Stimulated activated CD4-positive, alpha-beta T cell treated with anti-CD3 and anti-CD28 coated beads, Interleukin-4, amount 100 ng/mL, for 1 hour (primary cell): ENCODE measurements at places on chromosomes 3 and 15.

DNA sequence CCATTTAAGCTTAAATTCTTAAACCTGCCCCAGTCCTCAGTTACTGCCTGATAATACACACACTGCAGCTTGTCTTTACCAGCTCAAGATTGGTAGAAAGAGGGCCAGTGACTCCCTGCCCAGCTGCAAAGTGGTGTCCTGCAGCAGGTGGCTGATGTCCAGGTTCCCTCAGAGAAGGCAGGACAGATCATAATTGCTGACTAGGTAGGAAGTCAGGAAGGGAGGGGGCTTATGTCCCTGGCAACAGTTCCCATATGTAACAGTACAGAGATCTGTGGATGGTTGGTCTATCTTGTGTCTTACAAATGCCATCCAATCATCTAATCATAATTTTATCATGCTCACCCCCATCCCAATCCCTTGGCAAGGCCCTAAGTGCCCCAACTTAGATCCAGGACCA is 492.1 kb upstream of the PPP2R3A start:
- no peak for DNase-seq

DNA sequence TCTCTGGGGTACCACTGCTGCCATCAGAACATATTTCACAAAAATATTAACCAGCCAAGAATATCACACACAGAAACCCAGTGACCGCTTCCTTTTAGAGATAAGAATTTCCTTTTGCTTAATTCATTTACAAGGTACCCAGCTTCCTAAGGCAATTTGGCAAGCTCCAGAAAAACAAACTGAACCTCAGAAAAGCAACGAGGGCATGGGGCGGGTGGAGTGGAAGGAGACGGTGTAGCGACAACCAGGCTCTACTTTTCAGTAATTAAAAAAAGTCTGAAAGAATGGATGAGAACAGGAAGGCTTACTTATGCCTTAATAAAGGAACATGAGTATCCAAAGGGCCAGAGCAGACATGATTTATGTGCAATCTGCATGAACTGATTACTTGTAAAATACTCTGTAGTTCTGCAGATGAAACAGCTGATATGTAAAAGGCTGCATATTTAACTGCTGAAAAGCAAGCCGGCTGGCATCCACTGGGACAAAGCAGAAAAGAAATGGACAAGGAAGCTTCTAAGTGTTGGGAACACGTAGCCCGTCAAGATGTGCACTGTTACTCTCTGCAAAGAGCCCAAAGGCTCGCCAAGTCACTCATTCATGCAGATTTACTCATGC is 18.6 kb downstream of the RFTN1 start:
- DNase-seq = no peak

DNA sequence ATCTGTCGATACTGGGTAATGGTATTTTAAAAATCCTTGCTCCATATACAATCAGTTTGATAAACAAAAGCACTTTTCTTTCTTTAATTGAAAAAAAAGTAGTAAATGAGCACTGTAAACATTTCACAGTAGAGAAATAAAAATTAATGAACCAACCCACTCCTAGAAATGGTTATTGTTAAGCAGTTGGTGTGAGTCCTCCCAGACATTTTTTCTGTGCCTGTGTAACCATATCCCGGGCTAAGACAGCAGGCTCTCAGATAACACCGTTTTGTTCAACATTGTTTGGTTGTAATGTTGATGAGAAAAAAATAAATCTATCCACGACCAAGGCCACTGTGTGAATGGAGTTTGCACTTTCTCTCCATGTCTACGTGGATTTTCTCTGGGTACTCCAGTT is 42.6 kb downstream of the PXK start:
- DNase-seq = no peak

GRCh38 chr3:52120556-52121463 is 33.4 kb downstream of the POC1A start:
- DNase-seq = no peak

DNA sequence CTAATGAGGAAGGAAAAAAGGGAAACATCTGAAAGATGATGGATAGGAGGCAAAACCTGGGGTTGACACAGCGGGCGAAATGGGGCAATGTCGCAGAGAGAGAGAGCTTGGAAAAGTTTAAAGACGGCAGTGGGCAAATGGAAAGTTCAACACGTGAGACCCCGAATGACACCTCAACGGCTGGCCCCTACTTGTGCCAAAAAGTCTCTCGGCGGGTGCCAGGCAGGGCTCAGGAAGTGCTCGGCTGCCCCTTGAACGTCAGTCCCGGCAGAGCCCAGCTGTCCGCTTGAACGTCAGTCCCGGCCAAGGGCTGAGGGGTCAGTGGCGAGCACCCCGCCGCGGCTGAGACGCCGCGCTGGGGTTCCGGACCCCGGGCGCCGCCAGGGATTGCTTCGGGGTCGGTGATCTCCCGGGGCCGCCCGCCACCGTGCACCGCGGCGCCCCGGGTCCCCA is 658 bp downstream of the EOGT start:
- no peak for DNase-seq

- DNase-seq = no peak
Measured at GRCh38 chr3:102447272-102447671, 12.5 kb downstream of the ZPLD1 start.

DNA sequence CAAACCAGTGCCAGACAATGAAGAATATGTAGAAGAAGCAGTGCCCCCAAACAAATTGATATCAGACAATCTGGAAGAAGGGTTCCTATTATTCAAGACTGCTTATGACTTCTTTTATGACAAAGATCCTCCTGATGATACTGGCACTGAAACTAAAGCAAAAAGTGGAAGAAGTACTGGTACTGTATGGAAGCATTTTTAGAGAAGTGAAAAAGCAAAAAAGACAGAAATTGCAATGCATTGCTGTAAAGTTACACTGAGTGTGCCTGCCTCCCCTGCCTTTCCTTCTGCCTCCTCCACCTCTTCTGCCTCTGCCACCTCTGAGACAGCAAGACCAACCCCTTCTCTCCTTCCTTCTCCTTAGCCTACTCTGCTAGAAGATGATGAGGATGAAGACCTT is 167.6 kb downstream of the PLCL2 start:
- no peak for DNase-seq

DNA sequence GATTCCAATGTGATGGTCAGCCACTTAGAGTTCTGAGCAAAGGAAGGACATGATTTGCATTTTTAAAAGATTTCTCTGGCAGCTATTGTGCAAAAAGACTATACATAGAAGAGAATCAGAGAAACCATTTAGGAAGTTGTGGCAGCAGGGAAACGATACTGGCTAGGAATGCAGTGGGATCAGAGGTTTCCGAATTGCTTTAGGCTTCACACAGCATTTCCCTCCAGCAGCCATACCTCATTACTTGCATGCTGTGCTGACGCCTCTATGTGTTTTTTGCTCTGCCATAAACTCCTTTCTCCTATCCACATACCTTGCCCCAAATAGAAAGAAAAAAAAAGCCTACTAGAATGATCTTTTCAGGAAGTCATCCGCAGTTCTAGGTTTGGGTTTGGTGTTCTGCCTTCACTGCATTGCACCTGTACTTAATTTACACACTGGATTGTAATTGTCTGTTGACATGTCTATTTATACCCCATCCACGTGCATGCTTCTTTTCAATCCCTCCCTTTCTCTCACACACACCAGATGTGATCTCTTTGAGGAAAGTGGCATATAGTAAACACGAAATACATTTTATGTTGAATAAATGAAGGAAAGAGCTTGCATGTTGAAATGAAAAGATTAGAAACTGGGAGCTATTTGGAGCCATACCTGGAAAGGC is 860.3 kb upstream of the SEMA6D start:
- no peak for DNase-seq

GRCh38 chr3:112074616-112075497 is 11.3 kb upstream of the C3orf52 start:
- no peak for DNase-seq

DNA sequence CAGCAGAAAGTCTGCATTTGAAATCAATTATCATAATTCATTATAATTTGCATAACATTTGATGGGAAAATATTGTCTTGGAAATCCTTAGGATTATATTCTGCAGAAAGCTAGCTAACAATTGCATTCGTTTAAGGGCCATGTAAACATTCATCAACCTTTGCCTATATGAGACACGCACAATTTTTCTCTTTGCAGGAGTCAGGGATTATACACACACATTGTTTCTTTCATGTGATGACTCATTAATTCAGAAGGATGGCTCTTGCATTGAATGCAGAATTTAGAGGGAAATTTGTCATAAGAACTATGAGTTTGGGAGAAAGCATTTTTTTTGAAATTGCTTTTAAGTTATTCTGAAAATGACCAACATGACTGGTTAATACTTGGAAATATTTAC is 844.7 kb downstream of the DIPK2A start:
- DNase-seq = no peak

GRCh38 chr15:75966073-75966472 is 46.2 kb downstream of the NRG4 start:
- no peak for DNase-seq

DNA sequence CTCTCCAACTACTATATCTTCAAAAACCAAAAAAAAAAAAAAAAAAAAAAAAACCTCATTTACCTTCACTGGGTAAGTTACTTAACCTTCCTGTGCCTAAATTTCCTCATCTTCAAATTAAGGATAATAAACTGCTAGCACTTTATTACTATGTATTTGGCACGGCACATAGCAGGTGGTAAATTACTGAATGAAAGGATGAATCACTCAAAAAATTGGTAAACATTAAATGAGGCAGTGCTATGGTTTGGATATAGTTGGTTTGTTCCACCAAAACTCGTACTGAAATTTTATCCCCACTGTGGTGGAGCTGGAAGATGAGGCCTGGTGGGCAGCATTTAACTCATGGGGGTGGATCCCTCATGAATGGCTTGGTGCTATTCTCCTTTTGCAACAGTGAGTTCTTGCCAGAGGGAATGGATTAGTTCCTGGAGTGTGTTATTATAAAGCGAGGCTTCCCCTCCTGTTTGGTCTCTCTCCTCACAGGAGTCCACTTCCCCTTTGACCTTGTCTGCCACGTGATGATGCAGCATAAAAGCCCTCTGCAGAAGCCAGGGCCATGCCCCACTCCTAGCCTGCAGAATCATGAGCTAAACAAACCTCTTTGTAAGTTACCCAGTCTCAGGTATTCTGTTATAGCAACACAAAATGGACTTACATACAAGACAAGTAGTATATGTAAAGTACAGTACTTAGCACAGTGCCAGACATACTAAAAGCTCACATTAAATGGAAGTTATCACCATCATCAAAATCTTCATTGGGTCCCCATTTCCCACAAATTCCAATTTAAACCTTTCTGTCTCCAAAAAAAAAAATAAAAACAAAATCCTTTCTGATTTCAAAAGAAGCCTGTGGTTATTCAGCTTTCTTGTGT is 20.6 kb downstream of the DCUN1D1 start:
- no peak for DNase-seq

DNA sequence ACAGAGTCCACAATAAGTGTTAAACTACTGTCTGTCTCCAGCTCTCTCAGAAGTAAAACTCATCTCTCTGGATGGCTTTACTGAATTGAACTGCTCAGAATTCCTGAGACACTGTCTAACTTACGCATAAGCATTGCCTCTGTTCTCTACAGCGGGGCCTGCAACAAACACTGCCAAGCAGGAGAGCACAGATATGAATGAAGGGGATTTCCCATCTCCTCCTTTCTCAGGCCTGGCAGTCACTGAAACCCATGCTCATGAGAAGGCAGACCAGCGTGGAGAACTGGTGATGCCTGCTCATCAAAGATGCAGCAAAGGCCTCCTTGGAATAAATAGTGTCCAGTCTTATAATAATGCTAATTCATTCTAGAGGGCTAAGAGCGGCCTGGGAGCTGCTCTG is 10.3 kb downstream of the RASGRP1 start:
- DNase-seq = peak; percentile 23

DNA sequence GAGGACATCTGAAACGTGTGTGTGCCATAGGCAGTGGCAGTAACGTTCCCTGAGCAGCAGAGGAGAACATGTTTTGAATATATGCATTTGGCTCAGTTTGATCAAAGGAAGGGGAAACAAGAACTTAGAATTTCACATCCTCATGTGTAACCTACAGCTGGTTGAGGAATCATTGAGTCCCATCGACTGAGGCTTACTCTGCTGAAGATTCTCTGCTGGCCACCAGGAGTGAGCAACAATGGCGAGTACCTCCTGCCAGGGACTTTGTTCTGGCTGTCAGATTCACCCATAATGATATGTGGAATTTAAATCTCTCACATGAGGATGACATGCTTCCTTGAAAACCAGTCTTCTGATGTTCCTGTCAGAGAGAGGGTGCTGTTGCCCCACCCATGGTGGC is 21.3 kb downstream of the GORASP1 start:
- no peak for DNase-seq

DNA sequence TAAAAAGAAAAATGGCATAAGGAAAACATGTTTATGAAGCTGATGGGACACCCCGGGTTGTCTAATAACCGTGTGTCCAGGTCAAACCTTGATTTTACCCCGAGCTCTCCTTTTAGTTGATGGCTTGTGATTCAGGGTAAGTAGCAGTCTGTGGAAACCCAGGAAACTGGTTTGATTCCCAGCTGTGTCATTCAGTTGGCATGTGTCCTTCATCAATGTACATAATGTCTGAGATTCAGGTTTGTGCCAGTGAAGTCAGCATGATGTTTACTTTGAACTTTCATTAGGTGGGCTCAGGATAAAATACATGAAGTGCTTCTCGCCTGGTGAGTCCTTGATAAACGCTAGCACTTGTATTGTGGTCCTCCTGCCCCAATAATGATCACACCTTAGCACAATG is 4.3 kb upstream of the COPG1 start:
- DNase-seq = no peak

- DNase-seq = no peak
Measured at GRCh38 chr3:42658771-42659390, 5.4 kb downstream of the ZBTB47 start.

- no peak for DNase-seq
Measured at GRCh38 chr3:153042088-153042487, 119.9 kb upstream of the RAP2B start.

DNA sequence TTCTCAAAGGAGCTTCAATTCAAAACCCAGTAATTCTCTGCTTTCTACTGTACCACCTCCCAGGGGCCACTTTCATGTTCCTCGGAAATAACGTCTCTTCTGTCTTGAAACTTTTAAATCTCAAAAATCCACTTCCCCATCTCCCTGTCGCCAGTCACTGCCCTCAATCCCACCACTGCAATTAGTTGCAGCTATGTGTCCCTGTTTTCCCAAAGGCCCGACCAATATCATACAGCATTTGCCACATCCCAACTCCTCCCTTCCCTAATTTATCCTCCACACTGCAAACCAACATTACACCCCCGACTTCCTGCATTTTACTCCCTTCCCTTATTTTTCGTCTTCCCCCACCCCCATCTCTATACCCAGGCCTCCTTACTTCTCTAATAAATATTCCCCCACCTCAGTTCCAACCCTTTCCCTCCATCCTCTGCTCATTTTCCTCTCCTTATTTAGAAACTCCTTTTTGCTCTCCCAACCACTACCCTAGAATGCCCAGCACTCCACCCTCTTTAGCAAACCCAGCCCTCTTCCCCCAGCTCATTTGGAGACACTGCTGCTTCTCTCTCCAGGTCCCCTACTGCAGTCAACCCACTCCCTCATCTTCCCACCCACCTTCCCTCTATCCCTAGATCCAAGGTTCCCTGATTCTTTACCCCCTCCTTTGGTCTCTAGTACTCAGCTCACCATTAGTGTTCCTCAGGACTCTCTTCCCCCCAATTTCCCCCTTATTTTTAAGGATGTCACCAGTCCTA is 1.1 kb downstream of the NPTN start:
- DNase-seq = no peak
